Activated CD8-positive, alpha-beta memory T cell treated with anti-CD3 and anti-CD28 coated beads, Interleukin-2, amount 10 ng/mL, durations not matched to agents 7 days and 5 days (primary cell): ENCODE measurements at places on chromosomes 7 and 10.

GRCh38 chr7:110590415-110590814 lies 500.5 kb upstream of the LRRN3 start:
- no peak for DNase-seq

DNA sequence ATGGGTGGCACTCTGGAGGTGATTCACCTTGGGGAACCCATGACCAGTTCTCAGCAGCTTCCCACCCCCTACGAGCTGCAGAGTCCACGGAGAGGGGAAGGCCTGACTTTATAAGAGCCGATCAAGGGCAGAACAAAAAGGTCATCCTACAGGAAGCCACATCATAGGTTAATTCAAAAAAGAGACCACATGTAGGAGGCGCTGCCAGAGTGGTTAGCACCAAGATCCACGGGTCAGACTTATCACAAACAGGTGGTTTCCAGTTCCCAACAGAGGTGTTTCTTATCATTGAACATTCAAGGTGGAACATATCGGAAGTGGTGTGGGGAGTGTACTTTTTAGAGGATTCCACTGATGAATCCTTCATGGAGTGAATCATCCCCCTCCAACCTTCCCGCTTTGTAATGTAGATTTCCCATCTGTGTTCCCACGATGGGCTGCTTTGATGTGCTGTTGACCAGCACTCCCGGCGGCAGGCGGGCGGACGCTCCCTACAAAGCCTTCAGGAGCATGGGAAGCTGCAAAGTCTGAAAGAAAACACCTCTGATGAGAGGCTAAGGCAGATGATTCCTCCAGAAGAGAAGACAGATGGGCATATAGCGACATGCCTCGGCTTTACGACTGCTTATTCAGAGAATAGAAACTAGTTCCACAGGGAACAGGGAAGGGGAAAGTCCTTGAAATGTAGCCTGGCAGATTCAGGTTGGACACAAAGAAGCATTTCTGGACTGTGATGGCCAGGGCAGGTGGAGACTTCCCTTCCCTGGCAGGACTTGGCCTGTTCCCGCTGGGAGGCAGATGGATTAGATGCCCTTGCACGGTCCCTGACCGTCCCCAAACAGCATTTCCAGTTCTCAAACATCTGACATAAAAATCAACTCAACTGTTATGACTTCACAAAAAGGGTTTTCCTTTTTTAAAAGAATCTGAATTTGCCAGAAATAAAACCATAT lies 66.5 kb downstream of the AFAP1L2 start:
- DNase-seq: peak; percentile 52

DNA sequence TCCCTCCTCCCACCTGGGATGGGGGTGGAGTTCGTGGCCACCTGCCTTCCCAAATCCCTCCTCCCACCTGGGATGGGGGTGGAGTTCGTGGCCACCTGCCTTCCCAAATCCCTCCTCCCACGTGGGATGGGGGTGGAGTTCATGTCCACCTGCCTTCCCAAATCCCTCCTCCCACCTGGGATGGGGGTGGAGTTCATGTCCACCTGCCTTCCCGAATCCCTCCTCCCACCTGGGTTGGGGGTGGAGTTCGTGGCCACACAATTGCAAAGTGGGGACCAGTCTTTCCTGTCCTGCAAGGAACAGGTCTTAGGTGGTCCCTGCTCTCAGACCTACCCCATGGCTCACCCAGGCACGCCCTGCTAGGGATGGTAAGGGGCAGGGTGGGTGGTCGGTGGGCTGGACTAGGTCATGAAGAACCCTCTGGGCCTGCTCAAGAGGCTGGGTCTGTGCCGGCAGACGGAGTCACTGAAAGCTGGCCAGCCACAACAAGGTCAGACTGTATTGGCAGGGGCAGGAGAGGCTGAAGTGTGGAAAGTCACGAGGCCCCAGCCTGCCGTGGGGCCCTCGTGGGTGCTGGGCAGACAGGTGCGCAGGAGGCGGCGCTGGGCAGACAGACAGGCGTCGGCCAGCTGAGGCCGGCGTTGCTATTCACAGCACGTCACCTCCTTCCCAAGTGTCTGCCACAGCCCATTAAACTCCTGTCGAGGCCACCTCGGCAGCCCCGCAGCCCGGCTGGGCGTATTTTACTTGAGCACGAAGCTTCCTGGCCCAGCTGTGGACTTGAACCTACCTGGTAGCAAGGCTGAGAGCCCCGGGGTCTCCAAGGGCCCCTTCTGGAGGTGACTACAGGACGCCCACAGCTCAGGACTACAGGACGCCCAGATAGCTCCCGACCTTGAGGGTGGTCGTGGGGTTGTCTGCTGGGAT lies 4.1 kb downstream of the KNDC1 start:
- no peak for DNase-seq

- no peak for DNase-seq
These were observed 11.3 kb upstream of the AKR1C2 start for GRCh38 chr10:5014936-5015335.

DNA sequence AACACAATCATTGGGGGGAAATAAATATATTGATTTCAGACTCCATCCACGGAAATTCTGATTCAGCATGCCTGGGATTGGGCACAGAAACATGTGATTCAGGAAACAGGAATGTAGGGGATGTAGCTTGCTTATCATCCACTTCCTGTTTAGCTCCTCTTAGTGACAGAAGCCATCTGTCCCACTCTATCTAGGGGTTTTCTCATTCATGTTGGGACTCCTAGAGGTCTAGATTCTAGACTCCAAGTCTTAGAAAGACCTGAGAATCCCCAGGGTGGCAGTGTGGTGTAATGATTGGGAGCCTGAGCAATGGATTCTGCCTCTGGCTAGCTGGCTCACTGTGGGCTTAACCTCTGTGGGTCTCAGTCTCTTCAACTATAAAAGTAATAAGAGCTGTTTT lies 67.9 kb downstream of the CDK1 start:
- no peak for DNase-seq

DNA sequence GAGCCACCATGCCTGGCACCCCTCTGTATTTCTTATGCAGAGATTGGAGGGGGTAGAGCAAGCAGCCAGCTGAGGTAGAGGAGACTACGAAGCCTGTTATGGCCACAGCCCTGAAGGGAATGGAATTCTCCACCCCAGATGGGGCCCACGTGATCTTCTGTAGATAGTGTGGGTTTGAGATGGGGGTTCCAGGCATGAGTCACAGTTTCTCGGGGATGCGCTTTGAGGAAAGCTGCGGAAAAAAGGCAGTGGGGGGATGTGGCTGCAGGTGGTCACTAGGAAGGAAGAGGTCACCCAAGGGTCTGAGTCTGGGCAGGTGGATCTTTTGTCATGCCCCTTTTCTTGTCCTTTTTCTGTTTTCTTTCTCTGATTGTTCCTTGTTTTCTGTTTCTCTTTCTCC lies 11.5 kb downstream of the FAM131B start:
- no peak for DNase-seq

DNA sequence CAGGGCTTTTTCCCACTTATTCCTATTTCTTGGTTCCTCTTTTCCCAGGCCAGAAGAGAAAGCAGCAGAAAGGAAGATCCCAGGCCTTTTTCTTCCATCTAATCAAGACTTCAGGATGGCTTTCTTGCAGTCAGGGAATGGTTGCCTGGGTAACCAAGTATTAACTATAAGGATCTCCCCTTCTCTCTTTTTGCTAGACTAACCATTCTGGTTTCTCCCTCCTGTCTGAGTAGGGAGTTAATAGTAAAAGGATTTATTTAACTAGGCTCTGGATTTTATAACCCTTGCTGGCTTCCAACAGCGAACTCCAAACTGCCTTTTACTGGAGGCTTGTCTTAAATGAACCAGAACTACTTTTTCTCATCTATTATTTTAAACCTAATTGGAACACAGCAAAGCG lies 90.4 kb downstream of the GRM8 start:
- DNase-seq: no peak
